Hepatic stellate cell (primary cell): ENCODE measurements at places on chromosomes 16 and 17.

DNA sequence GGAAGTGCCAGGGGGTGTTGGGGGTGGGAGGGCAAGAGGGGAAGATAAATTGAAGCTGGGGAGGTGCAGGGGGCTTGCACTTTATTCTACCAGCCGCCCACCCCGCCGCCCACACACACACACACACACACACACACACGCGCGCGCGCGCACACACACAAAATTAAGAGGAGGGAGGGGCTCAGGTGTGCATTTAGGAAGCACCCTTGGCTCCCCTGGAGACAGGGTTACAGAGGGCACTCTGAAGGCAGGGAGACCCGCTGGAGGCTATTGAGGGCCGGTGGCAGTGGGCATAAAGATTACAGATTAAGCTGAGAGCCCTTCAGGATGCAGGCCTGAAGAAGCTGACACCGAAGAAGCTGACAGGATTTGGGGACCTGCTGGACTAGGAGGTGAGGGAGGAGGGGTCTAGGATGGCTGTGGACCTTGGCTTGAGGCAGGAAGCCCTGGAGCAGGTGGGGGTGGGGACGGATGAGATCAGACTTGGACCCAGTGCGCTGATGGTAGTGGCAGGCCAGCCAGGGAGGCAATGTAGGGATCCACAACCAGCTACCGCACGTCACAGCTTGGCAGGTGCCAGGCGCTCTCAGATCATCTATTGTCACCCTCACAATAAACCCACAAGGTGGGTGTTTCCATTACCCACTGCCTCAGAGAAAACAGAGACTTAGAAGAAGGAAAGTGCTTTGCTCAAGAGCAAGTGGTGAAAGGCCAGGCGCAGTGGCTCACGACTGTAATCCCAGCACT, 772 bp upstream of the SAMD14 start:
- DNase-seq = no peak

DNA sequence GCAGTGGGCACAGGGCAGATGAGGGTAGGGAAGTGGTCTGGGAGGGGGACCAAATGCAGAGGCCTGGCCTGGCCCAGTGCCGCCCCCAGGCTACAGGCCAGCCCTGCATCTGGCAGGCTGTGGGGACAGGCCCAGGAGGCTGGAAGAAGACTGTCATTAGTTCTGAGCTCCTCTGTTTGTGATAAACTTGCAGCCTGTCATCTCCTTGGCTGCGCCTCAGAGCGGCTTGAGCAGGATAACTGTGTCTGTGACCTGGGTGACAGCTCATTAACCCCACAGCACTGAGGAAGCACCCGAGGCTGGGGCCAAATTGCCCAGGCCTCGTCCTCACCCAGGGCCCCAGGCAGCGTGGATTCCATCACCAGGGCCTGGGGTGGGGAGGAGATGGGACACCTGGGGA, 23.9 kb downstream of the ABCC3 start:
- no peak for DNase-seq

- peak; percentile 74 for DNase-seq
Measured at GRCh38 chr16:11350921-11351335, 5.7 kb downstream of the RMI2 start.

DNA sequence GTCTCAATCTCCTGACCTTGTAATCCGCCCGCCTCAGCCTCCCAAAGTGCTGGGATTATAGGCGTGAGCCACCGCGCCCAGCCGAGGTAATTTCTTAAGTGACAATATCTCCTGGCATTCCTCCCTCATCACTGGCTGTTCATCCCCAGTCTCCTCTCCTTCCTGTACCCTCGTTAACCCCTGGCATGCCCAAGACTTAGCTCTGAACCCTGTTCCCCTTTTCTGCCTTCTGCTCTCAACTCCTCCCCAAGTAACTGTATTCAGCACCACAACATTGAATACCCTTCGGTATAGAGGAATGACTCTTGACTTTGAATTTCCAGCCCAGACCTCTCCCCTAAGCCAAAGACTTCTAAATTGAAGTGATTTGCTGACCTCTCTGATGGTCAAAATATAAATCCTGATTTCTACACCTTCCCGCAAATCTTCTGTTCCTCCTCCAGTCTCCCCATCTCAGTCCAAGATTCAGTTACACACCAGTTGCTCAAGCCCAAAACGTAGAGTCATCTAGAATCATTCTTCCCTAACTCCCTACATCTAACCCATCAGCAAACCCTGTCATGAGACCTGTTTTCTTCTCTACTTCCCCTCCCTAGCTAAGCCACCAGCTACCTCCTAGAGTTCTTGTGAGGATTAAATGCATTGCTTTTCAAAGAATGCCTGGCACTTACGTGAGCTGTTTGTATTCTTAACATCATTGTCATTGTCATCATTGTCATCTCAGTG, 14.8 kb downstream of the PMP22 start:
- DNase-seq = no peak

- DNase-seq = no peak
Measured at GRCh38 chr16:62079236-62079635, 43.0 kb upstream of the CDH8 start.

DNA sequence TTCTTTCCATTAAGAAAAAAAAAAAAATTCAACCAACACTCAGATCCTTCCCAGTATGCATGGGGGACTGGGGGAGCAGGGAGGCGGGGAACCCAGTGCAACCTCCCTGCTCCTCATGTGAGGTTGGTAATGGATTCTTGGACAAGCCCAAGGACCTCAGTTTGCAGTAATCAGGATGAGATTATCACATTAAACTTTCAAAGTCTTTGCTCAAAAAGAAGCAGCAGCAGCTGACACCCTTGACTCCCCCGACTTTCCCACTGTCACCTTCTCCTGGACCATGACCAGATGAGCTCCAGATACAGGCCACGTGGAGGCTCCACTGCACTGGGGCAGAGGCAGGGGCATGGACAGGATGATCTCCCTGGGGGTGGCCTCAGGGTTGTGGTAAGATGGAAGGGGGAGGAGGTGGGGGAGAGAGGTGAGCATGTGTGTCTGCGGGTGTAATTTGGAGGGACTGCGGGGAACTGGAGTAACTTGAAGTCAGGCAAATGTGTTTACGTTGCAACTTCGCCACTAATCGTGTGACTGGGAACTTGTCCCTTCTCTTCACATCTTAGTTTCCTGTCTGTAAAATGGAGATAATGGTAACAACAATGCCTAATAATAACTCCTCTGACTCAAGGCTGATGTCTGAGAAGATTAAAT, 19.8 kb downstream of the ZNF385C start:
- no peak for DNase-seq

- DNase-seq = peak; percentile 36
Measured at GRCh38 chr16:88064011-88064888, 113.0 kb downstream of the BANP start.

GRCh38 chr16:14528306-14528705, 101.8 kb downstream of the PARN start:
- DNase-seq = no peak

DNA sequence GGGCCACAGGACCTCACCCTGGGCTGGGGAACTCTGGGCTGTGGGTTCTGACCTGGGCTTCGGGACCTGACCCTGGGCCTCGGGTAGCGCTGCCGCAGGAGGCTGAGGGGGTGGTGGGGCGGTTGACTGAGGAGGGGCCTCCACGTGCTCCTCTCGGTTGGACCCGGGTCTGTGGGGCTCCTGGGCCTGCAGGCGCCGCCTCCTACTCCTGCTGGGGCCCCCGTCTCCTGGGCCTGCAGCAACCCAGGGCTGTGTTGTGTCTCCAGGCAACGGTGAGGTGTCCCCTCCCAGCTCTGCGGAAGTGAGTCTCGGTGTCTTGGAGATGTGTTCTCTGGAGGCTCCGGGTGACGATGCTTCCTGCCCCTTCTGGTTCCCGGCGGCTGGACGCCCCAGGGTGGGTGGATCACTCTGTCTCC, 41.5 kb upstream of the GNG13 start:
- peak; percentile 81 for DNase-seq

- DNase-seq = no peak
Measured at GRCh38 chr17:57762452-57763395, 17.6 kb upstream of the CCDC182 start.

DNA sequence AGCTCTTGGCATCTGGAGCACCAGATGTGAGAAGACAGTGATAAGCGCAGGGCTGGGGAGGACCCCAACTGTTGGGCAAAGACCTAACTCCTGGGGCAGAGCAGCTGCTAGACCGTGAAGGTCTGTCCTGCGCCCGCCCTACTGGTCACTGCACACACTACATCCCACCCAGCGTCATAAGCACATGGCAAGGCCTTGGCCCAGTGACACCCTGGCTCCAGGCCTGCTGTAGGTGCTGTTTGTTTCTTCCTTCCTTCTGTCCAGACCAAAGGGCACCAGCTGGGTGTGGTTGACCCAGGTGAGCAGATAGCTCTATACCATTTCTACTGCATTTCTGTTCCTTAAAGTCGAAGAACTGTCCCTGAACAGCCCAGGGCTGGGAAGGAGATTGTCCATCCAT, 6.4 kb downstream of the TRPV3 start:
- DNase-seq = no peak

GRCh38 chr17:57954397-57955182, 622 bp downstream of the CUEDC1 start:
- peak; percentile 84 for DNase-seq

DNA sequence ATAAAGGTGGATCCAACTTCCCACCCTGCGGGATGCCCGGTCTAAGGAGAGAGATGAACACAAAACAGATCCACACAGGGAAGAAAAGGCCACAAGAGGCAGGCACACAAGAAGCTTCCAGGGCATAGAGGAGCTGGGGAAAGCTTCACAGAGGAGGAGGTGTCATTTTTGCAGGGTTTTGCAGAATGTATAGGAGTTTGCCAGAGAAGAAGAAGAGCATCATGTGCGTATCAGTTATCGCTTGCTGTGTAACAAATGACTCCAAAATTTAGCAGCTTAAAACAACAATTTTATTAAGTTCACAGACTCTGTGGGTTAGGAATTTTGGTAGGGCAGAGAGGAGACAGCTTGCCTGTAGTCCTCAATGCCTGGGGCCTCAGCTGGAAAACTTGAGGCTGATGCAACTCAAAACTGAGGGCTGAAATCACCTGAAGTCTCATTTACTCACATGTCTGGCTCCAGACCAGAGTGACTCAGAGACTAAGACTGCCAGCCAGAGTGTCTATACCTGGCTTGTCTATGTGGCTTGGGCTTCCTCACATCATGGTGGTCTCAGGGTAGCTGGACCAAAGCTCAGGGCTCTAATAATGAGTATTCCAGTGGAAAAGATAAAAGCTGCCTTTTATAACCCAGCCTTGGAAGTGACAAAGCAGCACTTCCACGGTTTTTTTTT, 33.9 kb upstream of the ZNF423 start:
- no peak for DNase-seq

DNA sequence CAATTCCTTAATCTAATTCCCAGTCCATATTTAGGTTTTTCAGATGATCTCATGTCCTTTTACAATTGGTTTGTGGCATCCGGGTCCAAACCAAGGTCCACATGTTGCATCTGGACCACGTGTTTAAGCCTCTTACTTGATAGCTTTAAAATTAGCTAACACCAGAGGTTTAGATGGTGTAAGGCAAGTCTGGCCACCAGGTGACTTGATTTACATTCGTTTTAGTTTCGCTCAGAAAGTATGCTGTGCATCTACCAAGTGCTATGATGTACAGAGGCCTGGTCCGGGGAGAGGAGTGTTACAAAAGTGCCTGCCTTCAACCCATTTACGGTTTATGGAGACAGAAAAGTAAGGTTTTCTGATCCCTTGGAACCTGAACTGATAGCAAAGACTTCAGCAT, 878 bp upstream of the DNAJA2 start:
- no peak for DNase-seq
